Parietal lobe (tissue), 2 donors: ENCODE measurements at places on chromosomes 3 and 15. TPM values are rescaled to one million over a fixed set of nuclear protein-coding genes. Genes with fewer than 3 reads are reported as not detected.

BNC1 gene
- not detected for total RNA-seq

PRICKLE2 gene
- 121 TPM for total RNA-seq

PPM1L gene
- 106 TPM for total RNA-seq

MRPS25 gene
- total RNA-seq = 47.9 TPM

SPINT1 gene
- 2.5 TPM for total RNA-seq

DAZL gene
- total RNA-seq = not detected

NANOGP8 gene
- not detected for total RNA-seq

ONECUT1 gene
- total RNA-seq = not detected

GOLGA8R gene
- 1.6 TPM for total RNA-seq

ZNF662 gene
- 35.7 TPM for total RNA-seq

TMEM43 gene
- total RNA-seq = 42.3 TPM

MOBP gene
- total RNA-seq = 0.63 TPM

ECT2 gene
- 17.8 TPM for total RNA-seq

CRABP1 gene
- total RNA-seq = 5.3 TPM

CORO2B gene
- total RNA-seq = 52.9 TPM

WDR93 gene
- 0.63 TPM for total RNA-seq

REC114 gene
- not detected for total RNA-seq

TEX55 gene
- not detected for total RNA-seq

FOXL2 gene
- 0.31 TPM for total RNA-seq

CAND2 gene
- total RNA-seq = 25.7 TPM

PIF1 gene
- 3.8 TPM for total RNA-seq

FEZF2 gene
- total RNA-seq = 19.1 TPM

MYZAP gene
- 0.63 TPM for total RNA-seq

FBXL22 gene
- 0.31 TPM for total RNA-seq

OCA2 gene
- 12.2 TPM for total RNA-seq

C3orf20 gene
- 0.31 TPM for total RNA-seq

ADAM10 gene
- total RNA-seq = 123 TPM

SLC51B gene
- total RNA-seq = not detected

GP9 gene
- not detected for total RNA-seq

KNG1 gene
- total RNA-seq = not detected

C3orf22 gene
- total RNA-seq = not detected

CCDC33 gene
- total RNA-seq = 0.31 TPM
